ENCODE measurements at places on chromosomes 2 and 18.

GRCh38 chr2:236731767-236732580 is 162.3 kb downstream of the ACKR3 start:
- DNase-seq: no peak

DNA sequence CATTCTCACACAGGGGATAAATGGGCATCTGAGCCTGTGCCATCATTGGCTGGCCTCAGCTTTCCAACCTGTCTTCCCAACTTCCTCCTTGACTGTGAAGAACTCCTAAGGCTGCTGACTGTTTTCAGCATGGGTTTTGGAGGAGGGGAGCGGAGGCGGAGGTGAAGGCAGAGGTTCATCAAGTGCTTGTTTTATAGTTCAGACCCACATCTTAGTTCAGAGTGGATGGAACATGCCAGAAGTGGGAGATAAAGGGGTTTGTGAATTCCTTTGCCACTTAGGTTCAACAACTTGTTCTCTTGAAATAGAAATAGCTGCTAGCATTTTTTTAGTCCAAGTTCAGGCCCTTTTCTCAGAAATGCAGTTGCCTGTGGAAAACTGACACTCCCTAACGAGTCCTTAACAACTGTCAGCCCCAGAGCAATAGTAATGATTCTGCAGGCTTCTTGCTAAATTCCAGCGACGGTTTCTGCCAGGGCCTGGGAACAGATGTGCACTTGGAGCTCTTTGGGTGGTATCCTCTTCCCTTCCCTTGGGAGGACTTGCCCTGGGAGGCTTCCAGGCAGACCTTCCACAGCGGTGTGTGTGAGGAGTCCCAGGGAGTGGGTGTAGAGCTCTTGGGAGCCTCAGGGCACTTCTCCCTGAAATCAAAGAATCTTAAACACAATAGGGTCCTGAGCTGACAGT is 30.1 kb upstream of the ITGA6 start:
- DNase-seq: no peak

GRCh38 chr2:207409517-207409916 is 120.2 kb upstream of the CREB1 start:
- DNase-seq: no peak

GRCh38 chr2:85137156-85137555 is 4.0 kb downstream of the TCF7L1 start:
- no peak for DNase-seq

DNA sequence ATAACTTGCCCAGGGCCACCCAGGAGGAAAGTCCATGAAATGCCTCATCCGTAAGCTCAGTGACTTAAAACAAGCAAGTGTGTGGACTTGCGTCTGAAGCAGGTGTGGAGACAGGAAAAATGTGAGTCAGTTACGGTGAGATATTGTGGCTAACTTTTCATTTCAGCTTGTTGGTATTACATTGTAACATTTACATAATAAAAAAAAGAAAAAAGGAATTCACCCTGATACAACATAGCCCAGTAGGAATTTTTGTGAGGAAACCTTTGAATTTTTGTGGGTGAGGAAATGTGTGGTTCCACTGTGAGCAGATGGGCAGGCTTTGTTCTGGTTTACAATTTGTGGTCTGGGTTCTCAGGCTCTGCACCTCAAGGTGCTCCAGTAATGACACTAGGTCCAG is 33.7 kb upstream of the LYPD6B start:
- DNase-seq: no peak

DNA sequence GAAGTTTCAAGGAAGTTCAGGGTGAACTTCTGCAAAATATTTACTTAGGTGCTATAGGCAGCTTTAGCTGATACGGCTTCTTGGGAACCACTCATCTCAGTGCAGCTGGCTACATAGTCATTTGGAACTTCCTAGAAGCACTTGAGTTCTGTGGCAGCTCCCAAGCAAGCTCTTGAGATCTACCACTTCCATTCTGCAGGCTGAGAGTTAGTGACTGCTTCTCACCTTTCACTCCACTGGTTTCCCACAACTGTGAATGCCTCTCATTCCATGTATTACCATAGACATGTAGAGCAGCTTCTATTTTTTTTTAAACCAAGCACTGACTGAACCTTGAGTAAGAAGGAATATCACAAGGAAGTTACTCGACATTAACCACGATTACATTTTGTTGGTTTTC is 994.1 kb upstream of the ACVR2A start:
- DNase-seq: no peak

DNA sequence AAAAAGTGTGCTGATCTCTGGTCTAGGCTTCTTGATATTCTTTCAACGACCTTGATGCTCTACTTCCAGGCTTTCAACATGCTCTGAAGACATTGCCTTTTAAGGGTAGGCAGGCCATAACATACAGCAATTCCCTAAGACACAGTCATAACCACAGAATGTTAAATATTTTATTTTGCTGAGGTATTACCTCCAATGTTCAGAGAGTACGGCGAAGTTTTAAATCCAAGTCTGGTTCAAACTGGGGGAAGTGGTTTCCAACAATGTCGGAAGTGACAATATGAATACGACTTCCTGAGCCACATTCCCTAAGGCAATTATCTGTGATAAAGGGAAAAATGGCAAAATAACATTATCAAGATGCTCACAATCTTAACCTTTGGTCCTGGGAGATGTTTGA is 1077.9 kb upstream of the PIK3C3 start:
- peak; percentile 20 for DNase-seq

DNA sequence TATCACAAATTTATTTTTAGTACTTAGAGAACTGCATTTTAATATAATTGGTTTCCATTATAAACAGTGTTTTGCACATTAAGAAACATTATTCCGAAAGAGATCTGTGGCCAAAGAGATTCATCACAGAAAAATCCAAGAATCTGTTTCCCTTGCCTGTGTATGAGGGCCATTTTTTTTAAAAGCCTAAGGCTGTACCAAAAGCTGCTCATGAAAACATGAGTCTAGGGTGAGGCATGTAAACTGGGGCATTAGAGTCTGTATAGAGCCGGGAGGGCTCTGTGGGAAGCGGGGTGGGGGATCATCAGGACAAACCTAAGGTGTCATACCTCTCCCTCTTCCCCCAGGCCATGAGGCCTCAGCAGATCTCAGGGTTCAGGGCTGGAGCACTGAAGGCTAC is 223.8 kb downstream of the FBXO15 start:
- no peak for DNase-seq

GRCh38 chr2:40325116-40325515 is 126.8 kb downstream of the SLC8A1 start:
- no peak for DNase-seq

- DNase-seq: no peak
Measured at GRCh38 chr2:203310688-203311436, 17.3 kb upstream of the ABI2 start.
